ENCODE measurements at places on chromosomes 11 and 22. TPM values are rescaled to one million over a fixed set of nuclear protein-coding genes. Genes with fewer than 3 reads are reported as not detected.

Gene WNT11
- 1.1 TPM for total RNA-seq

Gene DKK3
- total RNA-seq, result 11.1 TPM

Gene MRGPRX3
- total RNA-seq, result not detected

Gene ART1
- not detected for total RNA-seq

Gene TIMM10
- 30.9 TPM for total RNA-seq

Gene ABTB2
- total RNA-seq, result 0.73 TPM

Gene XKR3
- total RNA-seq, result not detected

Gene CYP2D6
- 0.37 TPM for total RNA-seq

Gene UCP3
- total RNA-seq, result 0.73 TPM

Gene OR6A2
- 0.59 TPM for total RNA-seq

Gene ROBO4
- 26.6 TPM for total RNA-seq

Gene STK33
- total RNA-seq, result 0.20 TPM

Gene TPBGL
- total RNA-seq, result not detected

Gene ACRV1
- not detected for total RNA-seq

Gene KCNK4
- total RNA-seq, result not detected

Gene SMC1B
- total RNA-seq, result under 0.01 TPM

All from subcutaneous preadipocyte (primary cell).